Stimulated activated CD4-positive, alpha-beta T cell treated with anti-CD3 and anti-CD28 coated beads, Interleukin-1b, Interleukin-23, amount 100 ng/mL, for 1 hour (primary cell): ENCODE measurements at places on chromosomes 5 and 9.

GRCh38 chr5:181230551-181230950 lies 7.5 kb downstream of the TRIM41 start:
- no peak for DNase-seq

DNA sequence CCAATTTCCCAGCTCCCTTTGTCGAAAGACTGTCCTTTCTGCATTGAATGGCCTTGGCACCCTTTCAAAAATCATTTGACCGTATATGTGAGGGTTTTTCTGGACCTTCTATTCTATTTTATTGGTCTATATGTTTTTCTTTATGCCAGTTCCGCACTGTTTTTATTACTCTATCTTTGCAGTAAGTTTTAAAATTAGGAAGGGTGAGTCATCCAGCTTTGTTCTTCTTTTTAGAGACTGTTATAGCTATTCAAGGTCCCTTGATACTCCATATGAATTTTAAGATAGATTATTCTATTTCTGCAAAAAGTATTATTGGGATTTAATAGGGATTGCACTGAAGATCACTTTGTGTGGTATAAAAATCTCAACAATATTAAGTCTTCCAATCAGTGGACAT lies 44.2 kb upstream of the STARD4 start:
- DNase-seq = no peak

DNA sequence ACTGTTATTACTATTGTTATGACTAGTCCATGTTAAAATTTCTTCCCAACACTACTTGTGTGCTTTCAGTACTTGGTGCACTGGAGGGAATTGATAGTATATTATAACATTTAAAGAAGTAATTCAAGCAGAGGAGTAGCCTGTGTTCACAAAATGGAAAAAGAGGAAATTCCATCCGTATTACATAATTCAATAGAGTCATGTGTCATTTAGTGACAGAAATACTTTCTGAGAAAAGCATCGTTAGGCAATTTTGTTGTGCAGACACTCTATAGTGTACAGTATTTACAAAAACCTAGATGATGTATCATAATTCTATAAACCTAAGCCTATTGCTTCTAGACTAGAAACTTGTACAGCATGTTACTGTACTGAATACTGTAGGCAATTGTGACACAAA lies 78.3 kb upstream of the PCSK5 start:
- no peak for DNase-seq

- no peak for DNase-seq
Observed at GRCh38 chr5:139150367-139150999, 47.7 kb downstream of the SIL1 start.

GRCh38 chr9:131423171-131423581 lies 29.3 kb downstream of the PRRC2B start:
- no peak for DNase-seq

DNA sequence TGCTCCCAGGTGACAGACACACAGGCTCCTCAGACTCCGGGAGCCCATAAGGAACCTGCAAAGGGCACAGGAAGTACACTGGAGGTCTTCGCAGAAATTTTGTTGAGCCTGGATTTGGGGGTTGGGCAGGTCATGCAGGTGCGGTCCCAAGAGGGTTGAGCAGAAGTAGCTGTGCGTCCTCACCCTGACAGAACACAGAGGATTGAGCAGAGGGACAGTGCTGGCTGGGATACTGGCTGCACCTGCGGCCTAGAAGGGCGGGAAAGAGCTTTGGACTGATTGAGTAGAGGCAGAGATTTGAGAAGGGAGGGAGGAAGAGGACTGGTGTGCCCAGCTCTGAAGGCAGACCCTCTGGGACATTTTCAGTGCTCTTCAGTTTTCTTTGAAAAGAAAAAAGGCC lies 65.4 kb downstream of the PTPDC1 start:
- DNase-seq = no peak

- no peak for DNase-seq
Observed at GRCh38 chr5:153480401-153480800, 10.1 kb upstream of the GRIA1 start.

DNA sequence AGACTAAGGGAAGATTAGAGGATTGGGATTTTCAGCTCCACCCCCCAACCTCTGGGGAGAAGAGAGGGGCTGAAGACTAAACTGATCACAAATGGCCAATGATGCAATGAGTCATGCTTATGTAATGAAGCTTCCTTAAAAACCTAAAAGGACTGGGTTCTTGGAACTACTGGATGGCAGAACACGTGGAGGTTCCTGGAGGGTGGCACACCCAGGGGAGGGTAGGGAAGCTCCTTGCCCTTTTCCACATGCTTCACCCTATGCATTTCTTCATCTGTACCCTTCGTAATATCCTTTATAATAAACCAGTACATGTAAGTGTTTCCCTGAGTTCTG lies 48.6 kb downstream of the ARHGEF28 start:
- no peak for DNase-seq

GRCh38 chr5:53407373-53407772 lies 73.1 kb upstream of the FST start:
- no peak for DNase-seq
